ENCODE measurements at places on chromosomes 5 and 9.

GRCh38 chr5:133494923-133495246 is 117.5 kb downstream of the FSTL4 start:
- no peak for DNase-seq

- DNase-seq, result no peak
Observed at GRCh38 chr5:133994297-133994989, 10.3 kb downstream of the VDAC1 start.

DNA sequence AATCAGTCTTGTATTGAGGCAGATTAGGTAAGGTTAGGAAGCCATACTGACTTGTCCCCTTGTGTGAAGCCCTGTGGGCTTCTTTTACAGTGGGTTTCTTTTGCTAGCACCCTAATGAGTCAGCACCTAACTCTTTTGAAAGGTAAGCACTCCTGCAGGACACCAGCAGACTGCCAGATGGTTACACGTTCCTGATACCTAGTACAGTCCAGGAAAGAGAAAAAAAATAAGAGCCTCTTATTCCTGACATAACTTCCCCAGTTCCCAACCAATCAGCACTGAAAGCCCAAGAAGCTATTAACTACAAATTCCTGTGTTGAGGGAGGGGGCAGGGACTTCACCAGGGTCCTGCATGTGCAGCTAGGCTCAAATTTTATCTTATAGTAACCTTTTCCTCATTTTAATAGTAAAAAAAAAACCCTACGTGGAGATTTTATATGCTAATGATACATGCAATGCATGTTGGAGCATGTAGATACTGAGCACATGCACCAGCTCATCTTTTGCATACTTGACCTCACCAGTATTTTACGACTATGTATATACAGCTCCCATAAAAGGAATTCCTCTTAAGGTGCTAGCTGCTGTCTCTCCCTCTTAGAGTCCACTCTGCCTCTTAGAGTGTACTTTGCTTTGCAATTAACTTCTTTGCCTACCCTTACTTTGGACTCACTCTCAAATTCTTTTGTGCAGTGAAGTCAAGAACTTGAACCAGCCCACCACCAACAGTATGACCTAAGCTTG is 84.7 kb upstream of the RORB start:
- DNase-seq, result no peak

GRCh38 chr9:76267284-76267652 is 127.0 kb downstream of the RFK start:
- DNase-seq, result no peak

- DNase-seq, result peak; percentile 60
Observed at GRCh38 chr5:126446498-126447224, 23.5 kb downstream of the GRAMD2B start.

- DNase-seq, result no peak
Observed at GRCh38 chr9:129895376-129896268, 60.4 kb downstream of the USP20 start.

DNA sequence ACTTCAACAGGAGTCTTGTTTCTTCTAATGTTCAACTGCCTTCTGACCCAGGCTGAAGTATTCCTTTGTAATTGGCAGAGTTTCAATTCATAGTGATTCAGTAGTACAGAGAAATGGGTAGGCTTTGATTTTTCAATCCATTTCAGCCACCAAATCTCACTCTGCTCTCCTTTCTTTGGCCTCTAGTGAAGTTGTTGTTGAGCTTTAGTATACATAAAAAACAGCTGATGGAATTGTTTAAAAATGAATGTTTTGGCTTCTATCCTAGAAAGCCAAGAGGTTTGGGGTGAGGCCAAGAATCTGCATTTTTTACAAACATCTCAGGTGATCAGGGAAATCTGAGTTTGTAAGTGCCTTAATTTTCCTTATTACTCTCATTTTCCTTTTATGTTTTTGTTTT is 182.9 kb upstream of the MAP1B start:
- DNase-seq, result no peak

DNA sequence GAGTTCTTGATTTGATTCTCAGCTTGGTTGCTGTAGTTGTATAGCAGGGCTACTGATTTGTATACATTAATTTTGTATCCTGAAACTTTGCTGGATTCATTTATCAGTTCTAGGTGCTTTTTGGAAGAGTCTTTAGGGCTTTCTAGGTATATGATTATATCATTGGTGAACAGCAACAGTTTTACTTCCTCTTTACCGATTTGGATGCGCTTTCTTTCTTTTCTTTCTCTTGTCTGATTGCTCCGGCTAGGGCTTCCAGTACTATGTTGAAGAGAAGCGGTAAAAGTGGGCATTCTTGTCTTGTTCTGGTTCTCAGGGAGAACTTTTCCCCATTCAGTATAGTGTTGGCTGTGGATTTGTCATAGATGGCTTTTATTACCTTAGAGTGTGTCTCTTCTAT is 158.9 kb downstream of the SAXO1 start:
- no peak for DNase-seq

DNA sequence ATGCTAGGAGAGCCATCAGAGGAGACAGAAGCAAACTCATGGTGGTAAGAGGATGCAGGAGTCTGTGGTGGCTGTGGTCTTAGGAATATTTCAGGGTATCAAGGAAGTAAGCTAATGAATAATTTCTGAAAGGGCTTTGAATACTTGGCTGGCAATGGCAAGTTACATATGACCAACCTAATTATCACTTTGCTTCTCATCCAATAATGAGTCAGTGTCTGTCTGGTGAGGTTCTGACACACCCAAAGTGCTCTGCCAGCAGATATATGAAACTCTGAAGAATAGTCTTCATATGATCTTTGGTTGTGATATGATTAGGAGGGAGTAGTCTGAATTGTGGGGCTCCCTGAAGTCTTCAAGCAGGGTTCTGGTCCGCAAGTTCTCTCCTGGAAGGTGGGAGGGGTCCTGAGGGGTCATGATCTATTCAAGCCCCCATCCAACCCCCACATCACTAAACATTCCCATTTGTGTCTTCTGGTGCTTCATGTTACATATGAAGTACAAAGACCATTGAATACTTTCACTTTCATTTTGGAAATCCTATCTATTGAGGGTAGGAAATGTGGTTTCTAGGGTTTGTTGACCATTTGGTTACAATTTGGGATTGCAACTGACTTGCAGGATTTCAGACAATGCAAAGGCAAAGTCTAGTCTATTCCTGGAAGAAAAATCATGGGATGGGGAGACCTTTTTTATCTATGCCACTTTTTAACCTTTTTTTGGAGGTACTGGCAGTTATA is 199.9 kb upstream of the CDKN2B start:
- DNase-seq, result no peak

- no peak for DNase-seq
Observed at GRCh38 chr5:7391814-7392692, 3.9 kb upstream of the ADCY2 start.

All from stimulated activated CD4-positive, alpha-beta T cell treated with anti-CD3 and anti-CD28 coated beads, TNF-alpha, amount 100 ng/mL, for 48 hours (primary cell).